ENCODE measurements at places on chromosomes 3 and 15.

- no peak for DNase-seq
These were observed 1.4 kb upstream of the TMC3 start for GRCh38 chr15:81375461-81375860.

- DNase-seq: no peak
These were observed 23.8 kb upstream of the CNTN6 start for GRCh38 chr3:1068985-1069384.

DNA sequence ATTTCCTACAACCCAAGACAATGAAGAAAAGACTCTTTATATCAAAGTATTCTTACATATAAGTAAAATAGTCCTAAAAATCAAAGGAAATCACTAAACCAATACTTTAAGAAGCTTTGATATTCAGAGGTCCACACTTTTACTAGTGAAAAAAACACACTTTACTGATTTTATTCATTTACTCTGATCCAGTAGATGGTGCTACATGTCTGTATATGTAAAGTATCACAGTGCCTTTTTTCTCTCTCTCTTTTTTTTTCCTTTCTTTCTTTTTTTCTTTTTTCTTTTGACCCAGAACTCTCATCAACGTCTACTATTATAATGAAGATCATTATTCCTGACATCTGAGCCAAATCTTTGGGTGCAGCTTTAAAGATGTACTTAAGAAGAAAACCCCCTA lies 10.8 kb upstream of the CCDC39 start:
- no peak for DNase-seq

- DNase-seq: no peak
These were observed 31.4 kb upstream of the UBE3A start for GRCh38 chr15:25470230-25470629.

All from stimulated activated CD4-positive, alpha-beta T cell treated with anti-CD3 and anti-CD28 coated beads, TNF-alpha, amount 100 ng/mL, for 1 hour (primary cell).